ENCODE measurements at places on chromosomes 3 and 15. TPM values are rescaled to one million over a fixed set of nuclear protein-coding genes. Genes with fewer than 3 reads are reported as not detected.

ALDH1L1 gene
- 1.3 TPM for total RNA-seq

GOLGA6D gene
- not detected for total RNA-seq

PIF1 gene
- total RNA-seq, result 2.6 TPM

ZBTB20 gene
- 23.6 TPM for total RNA-seq

CCRL2 gene
- not detected for total RNA-seq

Data from placental pericyte (primary cell).